ENCODE measurements at places on chromosomes 16 and 17.

- no peak for DNase-seq
- H3K4me3 ChIP-seq = no peak overlapping the region
- peaks cover 90% of the 10 kb centered on the region for H3K36me3 ChIP-seq
- no peaks in the 10 kb centered on the region for H3K27me3 ChIP-seq
Observed at GRCh38 chr17:42953669-42954068, 10.6 kb downstream of the AARSD1 start.

- H3K4me3 ChIP-seq = no peak overlapping the region
- H3K4me1 ChIP-seq = peaks cover 67% of the 10 kb centered on the region
- no peaks in the 10 kb centered on the region for H3K36me3 ChIP-seq
- no peaks in the 10 kb centered on the region for H3K27me3 ChIP-seq
- H3K27ac ChIP-seq = peak overlapping the region; percentile 76
Observed at GRCh38 chr17:4514206-4514605, 15.5 kb downstream of the SPNS2 start.

- no peak overlapping the region for H3K4me3 ChIP-seq
- no peaks in the 10 kb centered on the region for H3K36me3 ChIP-seq
- H3K4me1 ChIP-seq = no peaks in the 10 kb centered on the region
Observed at GRCh38 chr16:57555831-57556230, 13.4 kb downstream of the ADGRG5 start.

GRCh38 chr16:72588551-72588950 lies 416.6 kb upstream of the PMFBP1 start:
- no peaks in the 10 kb centered on the region for H3K36me3 ChIP-seq
- H3K27ac ChIP-seq = no peak overlapping the region
- H3K4me3 ChIP-seq = no peak overlapping the region

DNA sequence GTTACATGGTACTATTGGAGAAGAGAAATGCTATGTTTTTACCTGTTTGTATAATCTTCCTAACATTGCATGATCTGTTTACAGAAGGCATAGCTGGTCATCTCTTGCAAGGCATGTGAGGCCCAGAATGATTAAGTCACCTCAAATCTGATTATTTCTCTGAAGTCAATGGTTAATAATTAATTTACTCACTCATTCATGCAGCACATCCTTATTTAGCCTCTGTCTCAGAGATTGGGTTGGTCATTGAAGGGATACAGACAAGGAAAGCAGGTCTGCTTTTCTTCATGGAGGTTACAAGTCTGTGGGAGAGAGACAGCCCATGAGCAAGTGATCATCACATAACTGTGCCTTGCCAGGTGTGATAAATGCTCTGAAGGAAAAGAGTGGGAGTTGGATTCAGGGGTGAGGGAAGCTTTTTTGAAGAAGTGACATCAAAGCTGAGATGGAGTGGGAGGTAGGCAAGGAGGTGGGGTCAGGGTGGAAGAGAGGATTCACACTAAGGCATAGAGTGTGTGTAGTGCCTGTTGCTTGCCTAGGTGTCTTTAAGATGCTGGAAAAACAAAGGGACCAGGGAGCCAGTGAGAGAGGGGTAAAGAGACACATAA lies 16.3 kb upstream of the RBFOX1 start:
- no peak overlapping the region for H3K4me3 ChIP-seq
- no peaks in the 10 kb centered on the region for H3K36me3 ChIP-seq

DNA sequence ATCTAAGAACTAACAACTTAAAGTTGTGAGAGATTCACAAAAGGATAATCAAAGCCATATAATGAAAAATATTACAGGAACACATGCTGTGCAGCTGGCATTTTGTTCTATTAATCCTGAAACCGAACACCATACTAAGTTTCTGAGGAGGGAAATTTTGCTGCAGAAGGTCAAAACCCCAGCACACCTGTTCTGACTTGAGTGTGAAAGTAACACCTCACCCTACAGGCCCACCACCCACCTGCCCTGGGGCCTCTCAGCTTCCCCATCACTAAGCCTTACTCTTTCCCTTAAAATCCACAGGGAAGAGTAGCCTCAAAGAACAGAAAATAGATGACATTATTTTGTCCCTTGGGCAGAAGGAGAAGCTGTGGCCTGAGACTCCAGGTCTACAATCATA lies 44.8 kb downstream of the STAT5A start:
- no peak for DNase-seq
- H3K4me1 ChIP-seq = peaks cover 12% of the 10 kb centered on the region

DNA sequence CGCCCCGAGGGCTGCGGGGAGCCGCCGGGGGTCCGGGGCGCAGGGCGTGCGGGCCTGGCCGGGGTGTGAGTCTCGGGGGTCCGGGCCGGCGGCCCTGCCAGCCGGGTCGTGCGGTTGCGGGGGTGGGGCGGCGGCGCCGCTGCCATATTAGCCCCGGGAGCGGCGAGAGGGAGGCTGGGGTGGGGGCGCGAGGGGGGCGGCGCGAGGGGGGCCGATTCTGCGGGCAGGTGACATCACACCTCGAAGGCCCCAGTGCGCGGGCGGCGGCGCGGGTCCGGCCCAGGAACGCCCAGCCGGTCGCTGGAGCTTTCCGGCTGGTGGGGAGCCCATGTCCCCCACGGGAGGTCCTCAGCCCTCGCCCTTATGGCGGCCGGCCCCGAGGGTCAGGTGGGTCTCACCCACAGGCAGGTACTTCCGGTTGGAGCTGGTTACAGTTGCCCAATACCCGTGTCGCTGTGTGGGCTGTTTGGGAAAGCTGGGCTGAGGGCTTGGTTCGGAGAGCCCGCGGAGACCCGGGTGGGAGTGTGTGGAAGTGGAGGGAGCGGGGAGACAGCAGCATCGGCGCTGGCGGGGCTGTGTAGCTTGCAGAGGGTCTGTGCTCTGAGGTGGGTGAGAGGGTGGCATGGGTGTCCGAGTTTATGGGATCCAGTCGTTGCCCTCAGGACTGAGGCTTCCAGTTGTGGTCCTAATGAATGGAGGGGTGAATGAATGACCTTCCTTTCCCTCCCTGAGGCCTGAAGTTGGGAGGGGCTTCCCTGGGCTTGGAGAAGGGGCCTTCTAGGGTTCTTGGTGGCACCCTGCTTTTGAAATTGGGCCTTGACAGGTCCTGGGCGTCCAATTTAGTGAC lies 804 bp downstream of the ATP6V0C start:
- H3K4me1 ChIP-seq = peaks cover 59% of the 10 kb centered on the region
- peak; percentile 85 for DNase-seq
- peak overlapping the region; percentile 88 for H3K4me3 ChIP-seq
- no peaks in the 10 kb centered on the region for H3K27me3 ChIP-seq
- peaks cover 7% of the 10 kb centered on the region for H3K36me3 ChIP-seq

DNA sequence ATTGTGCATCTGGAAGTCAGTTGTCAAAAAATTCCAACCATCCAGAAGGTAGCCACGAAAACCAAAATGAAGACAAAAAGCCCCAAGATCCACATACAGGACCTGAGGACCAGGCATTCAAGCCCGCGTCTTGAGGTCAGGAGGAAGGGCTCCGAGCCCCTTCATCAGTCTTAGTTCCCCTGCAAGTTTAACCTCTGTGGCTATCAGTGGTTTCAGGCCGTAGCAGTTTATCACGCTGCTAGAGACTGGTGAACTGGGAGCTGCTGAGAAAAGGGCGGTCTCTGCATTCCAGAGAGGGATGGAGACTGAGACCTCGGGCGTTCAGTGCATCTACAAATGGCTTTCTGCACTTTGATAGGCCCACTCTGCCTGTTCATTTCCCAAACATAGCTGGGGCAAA lies 70.6 kb downstream of the IRF8 start:
- H3K27me3 ChIP-seq = no peaks in the 10 kb centered on the region
- H3K4me1 ChIP-seq = no peaks in the 10 kb centered on the region
- no peak overlapping the region for H3K4me3 ChIP-seq
- H3K27ac ChIP-seq = no peak overlapping the region
- no peak for DNase-seq

DNA sequence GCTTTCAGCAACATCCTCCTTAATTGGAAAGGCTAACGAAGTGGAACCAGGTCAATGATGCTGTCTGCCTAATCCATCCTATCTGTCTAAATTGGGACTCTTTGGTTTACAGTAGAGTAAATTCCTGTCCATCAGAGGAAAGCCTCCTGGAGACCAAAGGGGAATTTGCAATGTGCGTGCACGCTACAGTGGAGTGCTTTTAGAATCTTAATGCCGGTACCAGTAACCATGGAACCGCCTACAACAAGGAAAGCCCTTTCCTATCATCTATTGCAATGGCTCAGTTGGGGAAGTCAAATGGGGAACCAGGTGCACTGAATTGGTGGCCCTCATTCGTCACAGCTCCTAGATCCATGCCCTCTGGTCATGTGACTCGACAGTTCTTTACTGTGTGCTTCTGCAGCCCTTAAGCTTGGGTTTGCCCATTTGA lies 110.1 kb downstream of the XYLT1 start:
- peak overlapping the region; percentile 21 for H3K27ac ChIP-seq
- H3K27me3 ChIP-seq = no peaks in the 10 kb centered on the region
- H3K36me3 ChIP-seq = no peaks in the 10 kb centered on the region
- H3K4me3 ChIP-seq = no peak overlapping the region
- H3K4me1 ChIP-seq = peaks cover 57% of the 10 kb centered on the region

DNA sequence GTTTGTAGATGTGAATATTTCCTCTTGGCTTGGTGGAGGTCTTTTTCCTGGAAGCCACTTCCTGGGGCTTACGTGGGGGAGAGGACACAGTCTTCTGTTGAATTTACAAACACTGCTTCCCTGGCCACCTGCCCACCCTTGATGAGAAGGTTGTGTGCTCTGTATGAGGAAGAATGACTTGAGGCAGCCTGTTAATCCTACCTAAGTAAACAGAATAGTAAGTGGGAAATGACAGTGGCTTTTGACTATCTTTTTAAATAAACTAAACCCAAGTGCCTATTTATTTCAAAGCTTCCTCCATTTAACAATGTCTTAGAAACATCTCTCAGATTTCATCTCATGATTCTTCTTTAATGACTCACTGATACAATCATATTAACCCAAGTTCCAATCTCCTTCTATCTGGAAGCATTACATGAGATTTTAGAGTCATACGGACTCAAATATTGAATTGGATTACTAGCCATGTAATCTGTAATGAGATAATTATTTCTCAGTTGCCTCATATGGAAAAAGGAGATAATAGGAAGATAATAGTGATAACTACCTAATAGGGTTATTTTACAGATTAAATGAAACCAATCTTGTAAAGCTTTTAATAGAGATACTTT lies 96.6 kb upstream of the SMIM36 start:
- peaks cover 5% of the 10 kb centered on the region for H3K4me1 ChIP-seq
- H3K27ac ChIP-seq = peak overlapping the region; percentile 27
- H3K4me3 ChIP-seq = no peak overlapping the region
- DNase-seq = peak; percentile 65
- no peaks in the 10 kb centered on the region for H3K36me3 ChIP-seq

DNA sequence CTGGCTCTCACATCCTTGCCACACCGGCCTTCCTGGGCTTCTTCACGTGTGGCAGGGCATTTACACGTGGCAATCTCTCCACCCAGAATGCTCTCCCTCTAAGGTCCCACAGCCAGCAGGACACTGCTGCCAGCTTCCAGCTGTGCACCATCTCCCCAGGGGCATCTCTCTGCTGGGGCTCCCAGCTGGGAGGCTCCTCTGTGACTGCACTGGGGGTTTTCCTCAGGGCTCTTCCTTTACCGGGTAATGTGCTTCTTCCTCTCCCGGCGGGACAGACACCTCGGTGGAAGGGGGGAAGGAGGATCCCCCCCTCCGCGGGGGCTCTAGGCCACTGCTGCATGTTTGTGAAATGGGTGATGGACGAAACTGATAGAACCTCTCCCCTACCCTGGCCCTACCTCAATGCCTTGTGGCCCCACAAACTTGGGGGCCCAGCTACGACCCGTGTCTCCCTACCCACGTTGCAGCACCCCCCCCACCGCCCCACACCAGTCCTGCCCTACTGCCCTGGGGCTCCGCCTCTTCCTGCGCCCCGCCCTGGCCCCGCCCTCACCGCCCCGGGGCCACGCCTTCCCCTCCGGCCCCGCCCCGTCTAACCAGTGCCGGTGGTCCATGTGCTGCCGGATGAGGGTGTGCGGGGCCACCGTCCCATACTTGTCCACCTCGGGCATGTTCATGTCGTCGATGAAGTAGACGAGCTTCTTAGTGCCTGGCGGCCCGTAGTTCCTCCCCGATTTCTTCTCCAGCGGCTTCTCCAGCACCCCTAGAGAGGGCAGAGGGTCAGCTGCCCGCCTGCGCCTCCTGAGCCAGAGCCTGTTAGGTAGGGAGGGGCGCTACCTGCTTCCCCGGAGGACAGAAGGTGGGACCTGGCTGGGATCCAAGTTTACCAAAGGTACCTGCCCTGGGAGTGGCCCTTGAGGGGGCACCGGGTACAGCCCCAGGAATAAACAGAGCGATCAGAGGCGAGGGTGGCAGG lies 92.6 kb downstream of the DNAH17 start:
- peak; percentile 76 for DNase-seq
- H3K4me1 ChIP-seq = peaks cover 5% of the 10 kb centered on the region
- peaks cover 5% of the 10 kb centered on the region for H3K27me3 ChIP-seq
- peak overlapping the region; percentile 21 for H3K4me3 ChIP-seq

DNA sequence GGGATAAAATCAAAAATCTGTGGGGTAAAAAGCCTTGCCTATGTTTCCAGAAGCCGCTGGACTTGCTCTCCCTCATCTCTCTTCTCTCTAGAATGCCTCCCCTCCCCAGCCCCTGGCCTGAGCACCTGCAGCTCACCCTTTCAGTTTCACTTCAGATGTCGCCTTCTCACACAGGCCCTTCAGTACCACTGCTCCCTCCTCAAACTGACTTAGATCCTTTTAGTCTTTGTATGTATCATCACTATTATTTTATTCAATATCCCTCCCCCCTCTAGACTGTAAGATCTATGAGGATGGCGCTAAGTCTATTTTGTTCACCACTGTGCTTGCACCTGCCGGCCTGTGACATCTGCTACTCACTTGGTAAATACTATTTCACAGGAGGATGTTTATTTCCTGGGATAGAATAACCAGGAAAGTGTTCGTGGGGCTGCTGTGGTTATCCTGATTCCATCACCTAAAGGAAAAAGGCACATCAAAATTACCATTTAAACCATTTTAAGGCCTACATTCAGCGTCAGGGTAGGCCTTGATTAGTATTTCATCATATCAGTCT lies 122.3 kb downstream of the MRTFB start:
- H3K36me3 ChIP-seq = no peaks in the 10 kb centered on the region
- no peak for DNase-seq

- no peaks in the 10 kb centered on the region for H3K4me1 ChIP-seq
- DNase-seq = no peak
- H3K27me3 ChIP-seq = no peaks in the 10 kb centered on the region
- H3K27ac ChIP-seq = no peak overlapping the region
- peaks cover 84% of the 10 kb centered on the region for H3K36me3 ChIP-seq
- H3K4me3 ChIP-seq = no peak overlapping the region
Observed at GRCh38 chr17:10683853-10684252, 13.5 kb downstream of the SCO1 start.

GRCh38 chr17:55576237-55576995 lies 65.2 kb upstream of the SMIM36 start:
- no peak for DNase-seq
- H3K4me1 ChIP-seq = peaks cover 19% of the 10 kb centered on the region
- peak overlapping the region; percentile 38 for H3K4me3 ChIP-seq
- no peaks in the 10 kb centered on the region for H3K36me3 ChIP-seq

DNA sequence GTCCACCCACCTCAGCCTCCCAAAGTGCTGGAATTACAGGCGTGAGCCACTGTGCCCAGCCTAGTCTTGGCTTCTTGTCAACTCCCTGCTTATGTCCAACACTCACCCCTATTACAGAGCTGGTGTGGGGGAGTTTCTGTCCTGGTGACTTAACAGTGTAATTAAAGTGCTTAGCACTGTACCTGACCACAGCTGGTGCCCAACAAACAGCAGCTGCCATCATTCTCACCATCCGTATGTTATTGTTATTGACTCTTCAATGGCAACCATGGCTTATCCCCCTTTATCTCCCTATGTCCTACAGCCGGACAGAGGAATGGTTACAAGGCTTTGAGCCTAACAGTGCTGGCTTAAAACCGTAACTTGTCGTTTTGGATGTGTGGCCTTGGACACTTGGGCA lies 17.0 kb upstream of the BRCA1 start:
- H3K4me3 ChIP-seq = no peak overlapping the region
- no peak overlapping the region for H3K27ac ChIP-seq
- no peak for DNase-seq

- H3K27me3 ChIP-seq = no peaks in the 10 kb centered on the region
- no peak overlapping the region for H3K4me3 ChIP-seq
- no peaks in the 10 kb centered on the region for H3K36me3 ChIP-seq
- H3K4me1 ChIP-seq = peaks cover 13% of the 10 kb centered on the region
Observed at GRCh38 chr16:86477642-86478041, 32.7 kb upstream of the FOXF1 start.

All from upper lobe of right lung (tissue), 1 donor.